T-helper 2 cell (primary cell): ENCODE measurements at places on chromosomes 7 and 10.

- DNase-seq, result no peak
These were observed 902.6 kb upstream of the MBL2 start for GRCh38 chr10:53675177-53675576.

DNA sequence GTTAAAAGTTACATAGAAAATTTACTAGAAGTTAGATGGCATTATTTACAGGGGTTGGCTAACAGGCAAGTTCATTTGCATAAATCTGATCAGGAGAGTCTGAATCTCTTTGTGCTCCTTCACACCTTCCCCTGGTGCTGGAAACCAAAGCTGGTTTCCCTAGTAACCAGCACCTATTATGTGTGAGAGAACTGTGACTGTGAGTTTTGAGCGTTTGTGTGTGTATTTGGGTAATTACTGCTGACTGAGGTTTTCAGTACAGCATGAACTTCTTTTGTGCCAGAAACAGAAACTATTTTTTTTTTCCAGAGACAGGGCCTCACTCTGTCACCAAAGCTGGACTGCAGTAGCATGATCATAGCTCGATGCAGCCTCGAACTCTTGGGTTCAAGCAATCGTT is 10.3 kb upstream of the IFIT1B start:
- no peak for DNase-seq

- no peak for DNase-seq
These were observed 308.8 kb upstream of the AOAH start for GRCh38 chr7:37033141-37033540.

- DNase-seq, result no peak
These were observed 17.8 kb downstream of the FAM241B start for GRCh38 chr10:69647819-69648218.

DNA sequence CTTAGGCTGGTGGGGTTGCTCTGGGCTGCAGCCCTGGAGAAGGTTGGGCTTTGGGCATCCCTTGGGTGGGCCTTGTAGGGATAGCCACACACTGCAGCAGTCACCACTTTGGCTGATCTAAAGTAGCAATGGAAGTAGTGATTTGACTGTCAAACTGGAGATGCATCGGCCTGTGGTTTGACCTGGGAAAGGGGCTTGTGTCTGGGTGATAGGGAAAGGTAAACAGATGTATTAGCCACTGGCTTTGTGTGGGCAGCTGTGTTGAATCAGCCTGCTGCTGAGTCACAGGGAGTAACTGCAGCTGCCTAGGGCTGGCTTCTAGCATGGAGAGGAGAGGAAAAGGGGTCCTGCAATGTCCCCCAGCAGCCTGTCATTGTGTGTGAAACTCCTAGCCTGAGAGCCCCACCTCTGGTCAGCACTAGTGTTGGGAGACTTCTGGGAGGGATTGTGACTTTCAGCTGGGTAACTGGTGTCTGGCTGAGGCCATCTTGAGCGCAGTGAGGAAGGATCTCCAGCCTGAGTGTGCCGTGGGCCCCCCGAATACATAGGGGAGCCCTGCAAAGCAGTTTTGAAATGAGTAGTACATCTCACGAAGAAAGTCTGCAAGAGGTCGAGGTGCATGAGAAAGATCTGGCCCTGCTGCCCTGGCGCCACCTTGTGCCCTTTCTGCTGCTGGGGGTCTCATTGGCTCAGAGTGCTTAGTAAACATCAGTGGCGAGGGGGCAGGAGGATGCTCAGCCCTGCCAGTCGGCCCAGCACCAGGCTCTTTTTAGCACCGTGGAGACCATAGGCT is 117.3 kb downstream of the FANK1 start:
- DNase-seq, result no peak

GRCh38 chr7:78345293-78345911 is 546.8 kb downstream of the PHTF2 start:
- no peak for DNase-seq

DNA sequence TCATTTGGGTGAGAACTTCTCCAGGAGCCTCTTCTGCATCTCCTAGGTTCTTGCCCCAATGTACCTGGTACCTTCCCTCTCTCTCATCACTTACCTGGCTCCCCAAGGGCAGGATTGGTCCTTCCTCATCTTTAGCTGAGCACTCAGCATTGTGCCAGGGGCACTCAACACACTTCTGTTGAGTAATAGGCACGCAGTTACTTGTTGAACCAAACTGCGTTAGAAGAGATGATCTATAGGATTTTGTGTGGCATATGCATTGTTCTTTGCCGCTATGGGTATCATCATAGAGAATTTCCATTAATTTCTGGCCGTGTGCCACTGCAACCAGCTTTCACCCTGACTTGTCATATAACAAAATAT is 16.4 kb downstream of the TBXAS1 start:
- no peak for DNase-seq

DNA sequence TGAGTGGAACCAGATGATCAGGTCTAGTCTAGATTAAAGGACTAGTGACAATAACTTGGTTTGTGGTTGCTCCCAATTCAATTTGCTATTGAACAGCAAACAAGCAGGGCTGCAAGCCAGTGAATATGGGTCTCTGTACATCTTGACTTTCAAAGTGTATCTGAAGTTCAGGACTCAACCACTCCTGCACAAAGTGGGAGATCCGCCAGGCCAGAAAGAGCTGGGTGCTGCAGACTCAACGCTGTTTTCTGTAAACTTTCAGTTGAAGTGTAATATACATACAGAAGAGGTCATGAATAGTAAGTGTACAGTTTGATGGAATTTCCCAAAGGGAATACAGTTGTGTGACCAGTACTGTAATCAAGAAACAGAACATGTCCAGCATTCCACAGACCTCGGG is 416.6 kb downstream of the RPS24 start:
- DNase-seq, result no peak

DNA sequence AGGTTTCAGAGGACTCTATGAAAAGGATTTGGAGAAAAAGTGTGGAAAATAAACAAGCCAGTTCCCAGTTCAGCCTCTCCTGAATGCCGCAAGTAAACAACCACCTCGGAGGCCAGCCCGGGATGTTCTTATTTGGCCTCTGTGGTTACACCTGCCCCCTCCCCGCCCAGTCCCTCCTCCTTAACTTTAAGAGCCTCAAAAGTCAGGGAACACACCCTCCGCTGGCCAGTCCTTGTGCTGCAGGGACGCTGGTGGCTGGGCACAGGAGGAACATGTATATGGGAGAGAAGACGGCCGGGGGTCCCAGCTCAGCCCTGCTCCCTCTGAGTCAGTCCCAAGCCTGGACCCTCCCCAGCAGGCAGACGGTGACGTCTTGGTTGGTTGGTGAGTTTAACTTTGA is 6.1 kb downstream of the CHST3 start:
- DNase-seq, result no peak

- DNase-seq, result no peak
These were observed 18.5 kb upstream of the TTYH3 start for GRCh38 chr7:2613098-2613930.
